ENCODE measurements at places on chromosomes 6 and 20. TPM values are rescaled to one million over a fixed set of nuclear protein-coding genes. Genes with fewer than 3 reads are reported as not detected.

Gene ZNF334
- 18.7 TPM for total RNA-seq

Gene BPI
- not detected for total RNA-seq

Gene PLN
- not detected for total RNA-seq

Gene RNF39
- 4.5 TPM for total RNA-seq

Gene PSORS1C2
- 0.78 TPM for total RNA-seq

Gene OR12D3
- not detected for total RNA-seq

Gene PHF3
- total RNA-seq = 50.2 TPM

Gene VSTM2L
- total RNA-seq = 1.9 TPM

Gene PFDN4
- total RNA-seq = 94.4 TPM

DNA sequence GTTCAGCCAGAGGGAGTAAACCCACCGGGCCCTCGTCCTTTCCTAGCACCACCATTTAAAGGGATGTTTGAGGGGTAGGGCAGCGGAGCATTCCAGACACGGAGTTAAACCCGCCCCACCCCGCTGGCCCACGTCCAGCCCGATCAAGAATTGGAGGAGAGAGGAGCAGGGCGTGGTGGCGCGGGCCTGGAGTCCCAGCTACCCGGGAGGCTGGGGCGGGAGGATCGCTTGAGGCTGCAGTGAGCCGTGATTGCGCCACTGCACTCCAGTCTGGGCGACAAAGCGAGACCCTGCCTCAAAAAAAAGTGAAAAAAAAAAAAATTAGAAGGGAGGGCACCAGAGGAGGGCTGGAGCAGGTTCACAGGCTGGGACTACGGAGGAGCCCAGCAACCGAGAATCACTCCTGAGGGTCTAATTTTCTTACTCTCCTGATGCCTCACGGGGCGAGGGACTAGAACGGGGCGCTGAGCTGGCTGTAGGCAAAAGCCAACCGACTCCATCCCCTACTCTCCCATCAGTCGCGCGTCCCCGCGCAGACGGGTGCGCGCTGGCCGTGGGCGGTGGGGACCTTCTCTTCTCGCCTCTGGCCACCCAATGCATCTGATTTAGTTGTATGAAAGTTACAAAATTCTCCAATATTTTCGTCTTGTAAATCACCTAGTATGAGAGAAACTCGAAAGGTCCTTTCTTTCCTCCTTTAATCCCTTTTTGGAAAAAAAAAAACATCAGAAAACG lies 6.1 kb upstream of the HSPA1B start:
- peak; percentile 71 for DNase-seq
- H3K4me1 ChIP-seq = peaks cover 65% of the 10 kb centered on the region
- H3K27ac ChIP-seq = peak overlapping the region; percentile 98
- H3K27me3 ChIP-seq = no peaks in the 10 kb centered on the region
- H3K4me3 ChIP-seq = peak overlapping the region; percentile 91
- peaks cover 4% of the 10 kb centered on the region for H3K36me3 ChIP-seq

GRCh38 chr6:162289972-162290371 lies 437.6 kb downstream of the PRKN start:
- H3K4me3 ChIP-seq = no peak overlapping the region
- H3K36me3 ChIP-seq = no peaks in the 10 kb centered on the region

DNA sequence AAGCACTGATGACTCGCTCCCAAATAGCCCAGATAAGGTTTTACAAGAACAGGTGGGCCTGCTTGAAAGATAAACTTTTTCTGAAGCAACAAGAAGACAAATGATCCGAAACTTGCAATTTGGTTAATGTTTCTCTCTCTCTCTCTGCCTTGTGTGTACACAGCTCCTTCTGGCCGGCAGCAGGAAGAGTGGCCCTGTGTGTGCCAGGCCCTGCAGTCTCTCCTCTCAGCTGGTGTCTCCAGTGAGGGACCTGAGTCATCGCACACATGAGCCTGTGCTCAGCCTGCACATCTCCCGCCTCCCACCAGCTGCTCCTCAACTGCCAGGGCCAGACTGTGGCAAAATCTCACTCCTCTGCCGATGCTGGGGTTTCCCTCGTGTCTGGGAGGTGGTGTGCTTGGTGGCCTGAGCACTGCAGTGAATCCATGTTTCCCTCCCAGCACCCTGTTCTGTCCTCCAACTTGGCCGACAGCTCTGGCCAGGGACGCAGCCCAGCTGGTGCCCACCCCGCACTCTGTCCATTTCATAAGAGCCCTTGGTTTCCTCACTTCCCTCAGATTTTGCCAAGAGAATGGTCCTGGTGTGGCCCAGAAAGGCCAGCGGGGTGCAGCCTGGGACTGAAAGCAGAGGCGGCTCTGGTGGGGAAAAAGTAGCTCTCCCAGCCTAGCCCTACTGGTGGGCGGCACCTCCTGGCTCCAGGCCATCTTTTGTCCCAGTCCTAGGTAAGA lies 49.4 kb downstream of the ERMARD start:
- H3K4me1 ChIP-seq = peaks cover 10% of the 10 kb centered on the region
- no peaks in the 10 kb centered on the region for H3K36me3 ChIP-seq
- no peak overlapping the region for H3K27ac ChIP-seq
- DNase-seq = no peak
- H3K4me3 ChIP-seq = no peak overlapping the region
- peaks cover 23% of the 10 kb centered on the region for H3K27me3 ChIP-seq

- no peak overlapping the region for H3K27ac ChIP-seq
- peak; percentile 59 for DNase-seq
- no peaks in the 10 kb centered on the region for H3K27me3 ChIP-seq
- H3K4me1 ChIP-seq = peaks cover 2% of the 10 kb centered on the region
- H3K4me3 ChIP-seq = no peak overlapping the region
Measured at GRCh38 chr20:63135411-63135810, 80.5 kb downstream of the YTHDF1 start.

- H3K27me3 ChIP-seq = no peaks in the 10 kb centered on the region
- no peak for DNase-seq
- H3K36me3 ChIP-seq = no peaks in the 10 kb centered on the region
- H3K4me1 ChIP-seq = peaks cover 20% of the 10 kb centered on the region
- H3K27ac ChIP-seq = peak overlapping the region; percentile 99
Measured at GRCh38 chr6:110816677-110817076, 1.4 kb upstream of the CDK19 start.

- H3K27ac ChIP-seq = no peak overlapping the region
- DNase-seq = no peak
- peaks cover 35% of the 10 kb centered on the region for H3K4me1 ChIP-seq
- no peak overlapping the region for H3K4me3 ChIP-seq
Measured at GRCh38 chr20:16007164-16007563, 566.1 kb downstream of the KIF16B start.

- H3K27me3 ChIP-seq = no peaks in the 10 kb centered on the region
- H3K4me1 ChIP-seq = no peaks in the 10 kb centered on the region
- no peak overlapping the region for H3K27ac ChIP-seq
- DNase-seq = no peak
- no peak overlapping the region for H3K4me3 ChIP-seq
Measured at GRCh38 chr20:35831029-35831428, 59.2 kb downstream of the PHF20 start.

GRCh38 chr6:148382861-148383260 lies 40.2 kb downstream of the SASH1 start:
- H3K27ac ChIP-seq = peak overlapping the region; percentile 37
- no peak for DNase-seq
- no peak overlapping the region for H3K4me3 ChIP-seq
- no peaks in the 10 kb centered on the region for H3K27me3 ChIP-seq

GRCh38 chr6:156809034-156809433 lies 31.9 kb downstream of the ARID1B start:
- H3K4me3 ChIP-seq = no peak overlapping the region
- no peak for DNase-seq
- no peaks in the 10 kb centered on the region for H3K27me3 ChIP-seq
- H3K4me1 ChIP-seq = peaks cover 65% of the 10 kb centered on the region
- H3K27ac ChIP-seq = no peak overlapping the region
- peaks cover 9% of the 10 kb centered on the region for H3K36me3 ChIP-seq

- no peak for DNase-seq
- peaks cover 29% of the 10 kb centered on the region for H3K36me3 ChIP-seq
- H3K4me3 ChIP-seq = no peak overlapping the region
- H3K27me3 ChIP-seq = no peaks in the 10 kb centered on the region
Measured at GRCh38 chr6:152221806-152222628, 414.5 kb downstream of the ESR1 start.

- peaks cover 26% of the 10 kb centered on the region for H3K4me1 ChIP-seq
- no peak overlapping the region for H3K27ac ChIP-seq
- no peaks in the 10 kb centered on the region for H3K27me3 ChIP-seq
- no peak for DNase-seq
- H3K36me3 ChIP-seq = peaks cover 38% of the 10 kb centered on the region
Measured at GRCh38 chr20:25563876-25564275, 21.5 kb downstream of the NINL start.

- H3K27me3 ChIP-seq = no peaks in the 10 kb centered on the region
- no peak overlapping the region for H3K4me3 ChIP-seq
- no peak for DNase-seq
- H3K36me3 ChIP-seq = no peaks in the 10 kb centered on the region
- peaks cover 4% of the 10 kb centered on the region for H3K4me1 ChIP-seq
Measured at GRCh38 chr6:18893540-18894269, 506.6 kb downstream of the RNF144B start.

- no peaks in the 10 kb centered on the region for H3K36me3 ChIP-seq
- no peak for DNase-seq
- no peaks in the 10 kb centered on the region for H3K27me3 ChIP-seq
- H3K27ac ChIP-seq = no peak overlapping the region
- peaks cover 29% of the 10 kb centered on the region for H3K4me1 ChIP-seq
- H3K4me3 ChIP-seq = no peak overlapping the region
Measured at GRCh38 chr6:89007209-89008000, 44.0 kb upstream of the RNGTT start.

GRCh38 chr20:59087829-59088433 lies 45.3 kb upstream of the PRELID3B start:
- H3K4me3 ChIP-seq = no peak overlapping the region
- H3K27me3 ChIP-seq = peaks cover 4% of the 10 kb centered on the region
- DNase-seq = peak; percentile 88
- peaks cover 4% of the 10 kb centered on the region for H3K4me1 ChIP-seq

DNA sequence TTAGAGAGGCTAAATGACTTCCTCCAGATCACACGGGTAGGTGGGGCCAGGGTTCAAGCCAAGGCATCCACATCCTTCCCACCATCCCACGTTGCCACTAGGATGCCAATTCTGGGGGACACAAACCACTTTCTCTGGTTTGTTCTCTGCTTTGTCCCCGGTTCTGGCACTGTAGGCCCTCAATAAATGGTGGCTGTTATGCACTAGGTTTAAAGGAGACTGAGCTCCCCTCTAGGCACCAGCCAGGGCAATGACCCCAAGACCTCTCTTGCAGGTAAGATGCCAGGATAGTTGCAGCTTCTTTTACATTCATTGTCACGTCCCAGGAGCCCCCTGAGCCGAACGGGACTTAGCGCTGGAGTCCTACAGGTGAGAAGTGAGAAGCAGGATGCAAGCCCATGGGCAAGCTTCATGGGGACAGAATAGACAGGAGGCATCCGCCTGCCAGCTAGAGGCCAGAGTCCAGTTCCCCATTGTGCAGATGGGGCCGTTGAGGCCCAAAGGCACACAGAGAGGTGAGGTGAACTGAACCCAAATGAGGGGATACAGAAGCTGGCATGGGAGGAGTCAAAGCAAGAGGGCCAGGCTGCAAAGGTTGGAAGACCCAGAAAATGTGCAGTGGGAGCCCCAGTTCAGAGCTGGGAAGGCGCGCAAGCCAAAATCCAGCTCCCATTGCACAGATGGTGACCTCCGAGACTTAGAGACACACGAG lies 677 bp downstream of the PXMP4 start:
- H3K36me3 ChIP-seq = peaks cover 2% of the 10 kb centered on the region
- no peak for DNase-seq
- no peak overlapping the region for H3K27ac ChIP-seq
- peaks cover 4% of the 10 kb centered on the region for H3K4me1 ChIP-seq

DNA sequence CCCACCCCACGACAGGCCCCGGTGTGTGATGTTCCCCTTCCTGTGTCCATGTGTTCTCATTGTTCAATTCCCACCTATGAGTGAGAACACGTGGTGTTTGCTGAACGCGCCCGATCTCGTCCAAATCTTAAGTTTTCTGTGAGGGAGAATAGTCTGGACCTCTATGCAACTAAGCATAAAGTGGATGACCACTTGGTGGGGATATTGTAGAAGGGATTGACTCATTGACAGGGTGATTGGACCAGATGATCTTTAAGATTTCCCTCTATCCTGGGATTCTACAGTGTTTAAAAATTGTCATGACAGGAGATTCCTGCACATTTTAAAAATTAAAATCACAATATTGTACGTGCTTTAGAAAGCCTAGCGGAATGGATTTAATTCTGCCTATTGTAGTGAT lies 141.3 kb downstream of the TRMT11 start:
- H3K4me1 ChIP-seq = peaks cover 8% of the 10 kb centered on the region
- no peak overlapping the region for H3K4me3 ChIP-seq
- no peaks in the 10 kb centered on the region for H3K36me3 ChIP-seq
- no peaks in the 10 kb centered on the region for H3K27me3 ChIP-seq
- no peak for DNase-seq

DNA sequence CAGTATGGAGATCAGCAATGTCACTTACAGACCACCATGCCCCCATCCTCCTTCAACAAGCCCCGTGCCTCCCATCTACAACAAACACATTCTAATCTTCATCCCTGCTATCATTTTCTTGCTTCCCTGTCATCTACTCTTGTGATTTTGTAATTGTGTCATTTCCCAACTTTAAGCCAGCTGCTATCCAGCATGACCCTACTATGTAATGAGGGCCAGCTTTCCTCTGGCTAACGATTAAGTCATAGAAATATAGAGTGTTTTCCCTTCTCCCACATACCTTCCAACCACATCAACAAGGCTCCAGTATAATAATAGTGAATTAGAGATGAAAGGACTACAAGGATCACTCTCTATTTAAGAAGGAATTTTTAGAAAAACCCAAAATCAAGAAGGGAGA lies 607.0 kb downstream of the TENT5A start:
- DNase-seq = no peak
- H3K4me1 ChIP-seq = no peaks in the 10 kb centered on the region
- no peak overlapping the region for H3K4me3 ChIP-seq

GRCh38 chr6:129621252-129621651 lies 88.7 kb downstream of the ARHGAP18 start:
- 0 out of 2 replicates have a peak, but pooled peaks cover 5% of the 10 kb centered on the region for H3K4me1 ChIP-seq
- DNase-seq = peak; percentile 36
- no peak overlapping the region for H3K4me3 ChIP-seq
- no peaks in the 10 kb centered on the region for H3K27me3 ChIP-seq
- H3K27ac ChIP-seq = no peak overlapping the region
